SJCRH30 (cell line): ENCODE measurements at places on chromosomes 2 and 18.

- no peak overlapping the region for H3K4me3 ChIP-seq
- no peak overlapping the region for H3K27ac ChIP-seq
- H3K27me3 ChIP-seq, result no peaks in the 10 kb centered on the region
Observed at GRCh38 chr2:179031731-179032408, 18.1 kb downstream of the CCDC141 start.

GRCh38 chr2:231667496-231667895 lies 40.8 kb upstream of the PTMA start:
- H3K4me1 ChIP-seq, result peaks cover 19% of the 10 kb centered on the region
- no peak overlapping the region for H3K27ac ChIP-seq
- DNase-seq, result no peak
- H3K4me3 ChIP-seq, result no peak overlapping the region
- H3K27me3 ChIP-seq, result no peaks in the 10 kb centered on the region

- no peak overlapping the region for H3K27ac ChIP-seq
- H3K4me1 ChIP-seq, result no peaks in the 10 kb centered on the region
- no peaks in the 10 kb centered on the region for H3K36me3 ChIP-seq
- no peak overlapping the region for H3K4me3 ChIP-seq
- no peak for DNase-seq
- no peaks in the 10 kb centered on the region for H3K27me3 ChIP-seq
Observed at GRCh38 chr2:213640738-213641425, 356.6 kb downstream of the SPAG16 start.

GRCh38 chr2:65831509-65831908 lies 399.1 kb upstream of the SPRED2 start:
- no peak for DNase-seq
- no peak overlapping the region for H3K4me3 ChIP-seq
- H3K27ac ChIP-seq, result no peak overlapping the region
- no peaks in the 10 kb centered on the region for H3K36me3 ChIP-seq
- H3K27me3 ChIP-seq, result no peaks in the 10 kb centered on the region

DNA sequence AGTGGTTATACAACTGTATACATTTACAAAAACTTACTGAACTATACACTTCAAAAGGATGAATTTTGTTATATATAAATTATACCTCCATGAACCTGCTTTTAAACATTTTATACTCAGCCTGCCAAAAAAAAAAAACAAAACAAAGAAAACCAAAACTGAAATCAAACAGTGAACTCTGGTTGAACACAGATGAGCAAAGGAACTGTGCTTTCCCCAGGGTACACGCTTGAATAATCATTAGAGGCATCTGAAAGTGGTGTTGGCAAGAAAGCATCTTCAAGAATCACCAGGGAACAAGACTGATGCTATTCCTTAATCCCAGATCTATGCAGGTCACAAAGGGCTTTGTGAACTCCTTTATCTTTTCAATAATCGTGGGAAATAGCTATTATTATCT lies 77.0 kb upstream of the LYPD1 start:
- no peaks in the 10 kb centered on the region for H3K27me3 ChIP-seq
- no peaks in the 10 kb centered on the region for H3K36me3 ChIP-seq
- DNase-seq, result no peak
- H3K27ac ChIP-seq, result no peak overlapping the region
- no peak overlapping the region for H3K4me3 ChIP-seq
- no peaks in the 10 kb centered on the region for H3K4me1 ChIP-seq

DNA sequence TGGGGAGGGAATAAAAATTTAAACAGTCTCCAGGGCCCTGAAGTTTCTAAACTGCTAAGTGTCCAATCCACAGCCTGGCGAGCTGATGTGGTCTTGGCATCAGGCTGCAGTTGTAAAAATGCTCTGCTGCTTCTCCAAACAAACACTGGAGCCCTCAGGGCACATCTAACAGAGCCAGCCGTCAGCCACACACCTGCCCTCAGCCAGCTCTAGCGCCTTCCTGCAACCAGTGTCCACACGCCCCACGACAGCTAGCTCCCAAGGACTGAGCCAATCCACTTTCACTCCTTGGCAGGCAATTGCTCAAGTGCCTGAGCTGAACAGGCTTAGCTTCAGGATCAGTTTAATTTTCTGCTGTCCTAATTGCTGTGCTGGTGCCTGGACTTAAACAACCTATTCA lies 446.4 kb upstream of the RAB12 start:
- H3K27ac ChIP-seq, result no peak overlapping the region
- no peaks in the 10 kb centered on the region; the same call in 1 of the 2 replicates for H3K4me1 ChIP-seq
- no peak overlapping the region for H3K4me3 ChIP-seq
- H3K36me3 ChIP-seq, result no peaks in the 10 kb centered on the region

DNA sequence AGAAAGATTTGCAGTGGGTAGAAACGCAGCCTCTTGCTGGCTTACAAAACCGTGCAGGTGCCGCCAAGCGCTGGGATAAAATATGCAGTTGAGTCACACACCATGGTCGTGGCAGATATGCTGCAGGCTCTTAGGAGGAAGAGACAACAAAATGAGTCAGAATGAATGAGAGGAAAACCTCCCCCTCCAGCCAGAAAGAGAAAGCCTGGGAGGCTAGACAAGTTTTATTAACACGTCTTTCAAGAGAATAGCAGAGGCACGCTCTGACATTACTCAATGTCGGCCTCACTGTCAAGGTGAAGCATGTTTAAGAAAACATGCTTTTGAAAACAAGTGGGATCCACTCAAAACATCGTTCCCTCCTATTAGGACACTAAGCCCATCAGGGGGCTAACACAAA lies 37.1 kb upstream of the ZCCHC2 start:
- no peak for DNase-seq
- H3K27ac ChIP-seq, result no peak overlapping the region
- no peaks in the 10 kb centered on the region for H3K4me1 ChIP-seq
- no peaks in the 10 kb centered on the region for H3K36me3 ChIP-seq
- H3K4me3 ChIP-seq, result no peak overlapping the region
- H3K27me3 ChIP-seq, result no peaks in the 10 kb centered on the region

DNA sequence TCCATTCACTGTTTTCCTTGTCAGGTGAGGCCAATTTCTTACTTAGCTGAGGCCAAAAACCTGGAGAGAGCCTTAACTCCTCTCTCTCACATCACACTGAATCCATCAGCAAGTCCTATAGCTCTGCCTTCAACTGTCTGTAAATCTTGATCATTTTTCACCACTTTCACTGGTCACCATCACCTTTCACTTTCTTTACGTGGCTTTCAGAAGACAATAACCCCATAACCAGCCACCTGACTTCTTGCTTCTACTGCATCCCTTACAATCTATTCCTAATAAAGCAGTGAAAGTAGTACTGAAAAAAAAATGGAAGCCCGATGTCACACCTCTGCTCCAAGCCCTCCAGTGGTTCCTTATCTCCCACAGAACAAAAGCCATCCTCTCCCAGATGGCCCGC lies 7.7 kb downstream of the LOXL3 start:
- H3K36me3 ChIP-seq, result no peaks in the 10 kb centered on the region
- H3K4me3 ChIP-seq, result no peak overlapping the region
- peaks cover 8% of the 10 kb centered on the region; the same call in 1 of the 2 replicates for H3K4me1 ChIP-seq
- no peak overlapping the region for H3K27ac ChIP-seq
- DNase-seq, result no peak
- no peaks in the 10 kb centered on the region for H3K27me3 ChIP-seq

DNA sequence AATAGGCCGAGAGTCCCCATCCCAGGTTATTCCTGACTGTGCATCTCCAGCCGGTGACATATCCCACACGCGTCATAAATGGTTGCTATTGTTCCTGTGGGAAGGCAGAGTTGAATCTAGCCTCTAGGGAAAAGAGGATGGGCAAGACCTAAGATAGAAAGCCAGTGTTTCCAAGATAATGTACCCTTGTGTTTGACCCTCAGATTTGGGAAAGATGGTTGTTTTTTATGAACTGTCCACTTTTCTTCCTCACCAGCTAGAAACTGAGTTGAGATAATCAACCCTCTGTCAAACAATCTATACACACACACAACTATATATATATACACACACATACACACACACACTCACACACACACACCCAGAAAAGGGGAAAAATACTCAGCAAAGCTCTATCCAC lies 131.0 kb downstream of the PRKCE start:
- H3K27ac ChIP-seq, result no peak overlapping the region
- no peak for DNase-seq
- no peak overlapping the region for H3K4me3 ChIP-seq
- H3K36me3 ChIP-seq, result no peaks in the 10 kb centered on the region
- no peaks in the 10 kb centered on the region for H3K27me3 ChIP-seq

GRCh38 chr2:59084326-59084725 lies 843.2 kb upstream of the FANCL start:
- no peaks in the 10 kb centered on the region for H3K27me3 ChIP-seq
- H3K4me3 ChIP-seq, result no peak overlapping the region
- H3K27ac ChIP-seq, result no peak overlapping the region
- no peaks in the 10 kb centered on the region for H3K4me1 ChIP-seq
- H3K36me3 ChIP-seq, result no peaks in the 10 kb centered on the region

DNA sequence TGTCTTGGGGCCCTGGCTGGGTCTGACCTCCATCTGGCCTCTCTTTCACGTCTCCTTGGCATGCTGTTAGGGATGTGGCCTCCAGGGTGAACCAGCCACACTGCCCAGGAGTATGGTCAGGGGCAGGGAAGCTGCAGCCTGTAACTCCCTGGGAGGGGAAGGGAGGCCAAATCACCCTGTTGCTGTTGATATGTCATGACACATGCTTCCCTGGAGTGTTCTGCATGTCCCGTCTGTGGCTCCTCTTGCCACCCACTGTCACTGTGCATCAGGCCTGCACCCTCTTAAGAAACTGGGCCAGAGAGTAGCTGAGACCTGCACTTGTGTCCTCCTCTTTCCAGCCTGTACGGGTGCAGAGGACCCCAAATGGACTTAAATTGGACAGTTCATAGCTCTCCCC lies 221.3 kb downstream of the FHOD3 start:
- H3K27me3 ChIP-seq, result no peaks in the 10 kb centered on the region
- no peaks in the 10 kb centered on the region for H3K36me3 ChIP-seq
- H3K4me1 ChIP-seq, result no peaks in the 10 kb centered on the region
- no peak overlapping the region for H3K4me3 ChIP-seq
- H3K27ac ChIP-seq, result no peak overlapping the region

DNA sequence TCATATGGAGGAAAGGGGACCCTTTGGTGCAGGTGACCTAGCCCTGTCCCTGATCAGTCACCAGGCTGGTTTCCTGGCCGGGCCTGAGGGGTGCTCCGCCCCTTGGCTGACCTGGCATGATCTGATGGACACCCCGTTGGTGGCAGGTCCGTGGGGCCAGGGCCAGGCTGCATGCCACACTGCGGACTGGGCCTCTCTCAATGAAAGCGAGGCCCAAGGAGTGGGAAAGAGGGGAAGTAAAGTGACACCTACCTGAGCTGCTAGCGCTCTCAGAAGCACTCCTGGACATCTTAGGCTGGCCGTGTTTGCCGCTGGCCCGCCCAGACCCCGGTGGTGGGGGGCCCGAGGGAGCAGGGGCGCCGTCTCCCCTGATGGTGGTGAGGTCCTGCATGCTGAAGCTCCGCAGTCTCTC lies 33.1 kb downstream of the MRPL35 start:
- no peak overlapping the region for H3K27ac ChIP-seq
- H3K36me3 ChIP-seq, result no peaks in the 10 kb centered on the region
- no peaks in the 10 kb centered on the region for H3K4me1 ChIP-seq
- H3K27me3 ChIP-seq, result no peaks in the 10 kb centered on the region
- DNase-seq, result no peak
